ENCODE measurements at places on chromosomes 13 and 19.
A peak's percentile ranks its signal among the peaks of the same experiment; 100 is the strongest.

GRCh38 chr19:14160017-14160703 is 23.8 kb upstream of the ASF1B start:
- no peak for DNase-seq

DNA sequence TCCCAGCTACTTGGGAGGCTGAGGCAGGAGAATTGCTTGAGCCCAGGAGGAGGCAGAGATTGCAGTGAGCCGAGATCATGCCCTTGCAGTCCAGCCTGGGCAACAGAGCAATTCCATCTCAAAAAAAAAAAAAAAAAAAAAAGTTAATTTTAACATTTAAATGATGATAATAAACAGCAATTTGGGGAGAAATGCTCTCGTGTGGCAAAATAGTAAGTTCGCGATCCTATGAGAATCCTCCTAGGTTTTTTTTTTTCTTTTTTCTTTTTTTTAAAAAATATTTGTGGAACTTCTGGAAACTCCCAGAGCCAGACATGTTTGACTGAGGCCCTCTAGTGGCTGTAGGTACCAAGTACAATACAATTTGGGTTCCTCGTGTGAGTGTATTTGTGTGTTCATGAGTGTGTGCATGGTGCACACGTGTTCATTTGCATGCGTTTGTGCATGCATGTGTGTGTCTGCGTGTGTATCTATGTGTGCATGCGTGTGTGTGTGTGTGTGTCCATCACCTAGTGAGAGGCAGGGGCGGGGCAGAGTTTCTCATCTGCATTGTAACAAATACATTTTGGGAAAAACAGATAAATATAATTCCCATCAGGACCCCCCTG is 31.2 kb downstream of the TMPRSS9 start:
- no peak for DNase-seq

- DNase-seq: no peak
These were observed 9.1 kb downstream of the SLITRK5 start for GRCh38 chr13:87680298-87680697.

- DNase-seq: no peak
These were observed 22.1 kb upstream of the RASA3 start for GRCh38 chr13:114154476-114154875.

DNA sequence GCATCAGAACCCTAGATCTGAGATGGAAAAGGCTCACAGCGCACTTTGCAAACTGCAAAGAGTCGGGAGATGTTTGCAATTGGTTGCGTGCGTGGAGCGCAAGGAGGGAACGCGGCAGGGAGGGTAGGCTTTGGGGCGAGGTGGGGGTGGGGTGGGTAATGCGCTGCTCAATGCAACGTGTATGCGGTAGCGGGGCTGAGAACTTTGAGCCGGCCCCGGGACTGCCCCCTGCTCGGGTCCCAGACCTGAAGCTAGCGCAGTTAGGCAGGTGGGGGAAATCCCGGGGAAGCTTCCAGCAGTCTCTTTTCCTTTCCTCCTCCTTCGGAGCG is 971 bp downstream of the FOSB start:
- no peak for DNase-seq

DNA sequence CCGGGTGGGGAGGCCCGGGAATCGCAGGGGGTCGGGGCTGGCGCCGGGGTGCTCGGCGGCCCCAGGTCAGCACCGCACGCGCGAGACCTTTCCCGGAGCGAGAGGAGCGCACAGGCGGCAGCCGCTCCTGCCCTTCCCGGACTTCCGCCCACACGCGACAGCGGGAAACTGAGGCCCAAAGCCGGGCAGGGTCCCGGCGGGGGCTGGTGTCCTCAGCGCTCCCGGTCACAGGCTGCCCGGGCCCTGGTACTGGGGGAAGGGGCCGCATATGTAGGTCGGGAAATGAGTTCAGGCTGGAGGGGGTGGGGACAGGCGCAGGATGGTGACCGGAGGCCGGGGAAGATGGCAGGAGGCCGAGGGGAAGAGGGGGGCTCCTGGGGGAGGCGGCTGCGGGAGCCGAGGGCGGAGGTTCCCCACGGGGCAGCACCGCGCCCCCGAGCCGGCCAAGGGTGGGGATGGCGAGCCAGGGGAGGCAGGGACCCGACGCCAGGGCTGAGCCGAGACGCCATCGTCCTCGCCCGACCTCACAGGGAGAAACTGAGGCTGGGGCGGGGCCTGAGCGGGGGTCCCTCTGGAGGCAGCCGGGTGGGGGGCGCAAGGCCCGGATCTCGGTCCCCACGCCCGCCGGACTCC is 662 bp downstream of the CBARP start:
- no peak for DNase-seq

GRCh38 chr13:48542581-48543341 is 9.9 kb upstream of the RCBTB2 start:
- no peak for DNase-seq

DNA sequence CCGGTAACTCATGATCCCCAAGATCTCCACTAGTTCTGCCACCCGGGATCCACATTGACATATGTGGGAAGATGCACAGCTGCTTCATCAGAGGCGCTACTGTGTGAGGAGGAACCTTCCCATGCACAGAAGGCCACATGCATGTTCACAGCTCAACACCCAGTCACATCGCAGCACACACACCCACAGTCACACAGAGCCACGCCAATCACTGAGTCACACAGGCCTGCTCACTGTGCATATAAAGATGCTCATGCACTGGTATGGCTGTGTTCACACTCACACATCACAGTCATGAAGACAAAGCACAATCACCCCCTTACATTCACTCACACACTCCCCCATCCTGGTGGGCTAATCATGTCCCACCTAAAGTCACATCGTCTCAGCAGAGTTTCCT is 9.8 kb downstream of the CLC start:
- no peak for DNase-seq

GRCh38 chr13:35255241-35255640 is 221.2 kb downstream of the MAB21L1 start:
- no peak for DNase-seq

DNA sequence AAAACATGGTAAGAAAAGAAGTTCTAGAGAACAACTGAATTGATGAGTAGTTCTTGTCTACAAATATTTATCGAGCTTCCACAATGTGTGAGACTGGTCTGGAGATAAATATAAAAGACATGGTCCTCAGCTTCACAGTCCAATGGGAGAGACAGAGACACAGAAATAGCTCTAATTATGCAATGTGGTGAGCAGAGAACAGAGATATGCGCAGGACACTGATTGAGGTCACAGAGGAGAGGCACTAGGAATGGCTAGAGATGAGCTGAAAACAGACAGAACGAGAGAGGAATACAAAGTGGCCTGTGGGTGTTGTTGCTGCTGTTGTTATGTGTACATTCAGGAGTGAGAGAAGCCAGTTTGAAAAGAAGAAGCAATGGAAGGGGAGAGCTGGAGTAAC is 53.2 kb downstream of the GPALPP1 start:
- DNase-seq: no peak

- no peak for DNase-seq
These were observed 21.5 kb downstream of the COLGALT1 start for GRCh38 chr19:17576758-17577456.

- no peak for DNase-seq
These were observed 43.8 kb downstream of the CAPN12 start for GRCh38 chr19:38700350-38700901.

- DNase-seq: no peak
These were observed 3.7 kb downstream of the ZNF85 start for GRCh38 chr19:20926796-20927195.

DNA sequence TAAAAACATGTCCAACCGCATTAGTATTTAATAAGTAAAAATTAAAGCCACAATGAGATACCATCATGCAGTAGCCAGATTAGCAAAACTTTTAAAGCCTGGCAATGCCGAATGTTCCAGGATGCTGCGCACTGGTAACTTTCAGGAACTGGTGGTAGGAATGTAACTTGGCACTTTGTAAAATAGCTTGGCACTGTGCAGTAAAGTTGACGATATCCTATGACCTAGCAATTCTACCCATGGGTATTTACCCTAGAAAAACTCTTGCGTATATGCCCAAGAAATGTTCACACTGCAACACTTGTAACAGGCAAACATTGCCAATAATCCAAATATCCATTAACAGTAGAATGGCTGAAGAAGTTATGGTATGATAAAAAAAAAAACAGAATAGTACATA is 97.7 kb downstream of the SPACA7 start:
- DNase-seq: no peak

DNA sequence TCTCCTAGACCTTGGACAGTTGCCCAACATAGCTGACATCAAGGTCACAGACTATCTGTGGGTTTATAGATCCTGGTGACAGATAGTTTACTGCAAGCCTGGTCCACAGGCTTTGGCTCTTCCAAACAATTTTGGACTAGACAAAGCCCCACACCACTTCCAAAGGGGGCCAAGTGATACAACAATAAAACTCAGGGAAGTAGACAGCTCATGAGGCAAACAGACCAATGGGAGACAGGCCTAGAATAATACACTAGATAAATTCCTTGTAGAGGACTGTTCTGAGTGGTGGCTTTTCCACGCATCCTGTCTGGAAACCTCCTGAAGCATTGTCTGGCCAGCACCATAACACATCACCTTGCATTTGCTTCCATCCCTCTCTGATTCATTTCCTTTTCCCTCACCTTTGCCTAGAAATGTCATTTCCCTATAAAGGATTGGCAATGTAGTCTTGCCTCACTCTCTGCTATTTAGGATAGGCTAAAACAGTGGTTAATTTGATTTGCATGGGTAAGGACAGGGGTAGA is 284.2 kb downstream of the POU4F1 start:
- DNase-seq: no peak

DNA sequence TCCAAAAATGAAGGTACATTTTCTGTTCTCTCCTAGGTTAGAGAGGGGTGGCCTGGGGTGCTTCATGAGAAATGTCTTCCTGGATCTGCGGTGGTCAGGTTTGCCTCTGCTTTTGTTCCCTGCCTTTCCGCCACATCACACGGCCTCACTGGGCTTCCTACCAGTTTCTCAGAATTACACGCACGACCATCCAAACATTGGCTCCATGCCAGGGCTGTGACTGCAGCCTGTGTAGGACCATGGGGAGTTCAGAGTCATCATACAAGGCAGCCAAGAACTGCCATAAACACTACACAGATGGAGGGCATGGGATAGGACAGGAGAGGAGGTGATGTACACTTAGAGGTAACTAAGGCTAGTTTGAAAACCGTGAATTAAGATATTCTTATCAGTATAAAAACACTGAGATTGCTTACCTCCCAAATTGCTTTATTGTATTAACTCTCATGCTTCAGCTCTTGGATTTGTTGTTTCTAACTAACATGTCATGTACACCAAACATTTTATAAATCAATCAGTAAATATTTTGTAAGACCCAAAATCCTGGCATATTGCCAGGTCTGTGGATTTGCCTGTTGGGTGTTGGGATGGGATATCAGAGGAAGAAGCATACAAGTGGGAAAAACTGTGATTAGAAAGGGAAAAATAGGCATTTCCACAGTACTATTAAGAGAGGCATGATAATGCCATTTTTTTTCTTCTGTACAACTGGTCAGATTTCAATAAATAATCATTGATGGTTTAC is 45.2 kb downstream of the CDADC1 start:
- DNase-seq: no peak

- DNase-seq: no peak
These were observed 173.1 kb downstream of the POU4F1 start for GRCh38 chr13:78430166-78430791.

GRCh38 chr13:46804391-46804815 is 7.4 kb upstream of the ESD start:
- peak; percentile 71 for DNase-seq

DNA sequence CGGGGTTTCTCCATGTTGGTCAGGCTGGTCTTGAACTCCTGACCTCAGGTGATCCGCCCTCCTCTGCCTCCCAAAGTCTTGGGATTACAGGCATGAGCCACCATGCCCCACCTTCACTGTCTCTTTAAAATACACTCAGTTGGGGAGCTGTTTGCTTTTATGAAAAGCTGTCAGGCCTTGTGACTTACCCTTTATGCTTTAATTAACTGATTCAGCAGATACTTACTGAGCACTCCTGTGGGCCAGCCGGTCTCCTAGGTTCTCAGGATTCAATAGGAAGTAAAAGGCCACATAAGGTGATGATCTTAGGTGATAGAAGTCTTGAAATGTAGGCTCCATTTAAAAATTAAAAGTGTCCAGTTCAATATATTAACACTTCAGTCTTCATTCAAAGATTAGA is 7.5 kb downstream of the UBAC2 start:
- no peak for DNase-seq

DNA sequence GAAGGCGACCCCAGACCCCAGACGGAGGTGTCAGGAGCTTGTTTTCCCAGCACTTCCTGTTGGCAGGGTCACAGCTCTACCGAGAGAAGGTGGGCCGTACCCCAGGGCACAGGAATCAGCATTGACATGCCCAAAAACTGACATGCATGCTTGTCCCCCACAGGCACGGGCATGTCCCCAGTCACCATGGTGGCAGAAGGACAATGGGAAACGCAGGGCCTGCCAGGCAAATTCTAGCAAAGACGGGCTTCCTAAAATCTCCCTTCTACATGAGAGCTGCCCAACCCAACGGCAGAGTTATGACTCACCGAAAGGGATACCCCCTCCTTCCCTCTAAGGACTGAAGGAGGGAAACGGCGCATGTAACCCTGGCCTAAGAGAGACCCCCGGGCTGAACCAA is 18.5 kb downstream of the TSHZ3 start:
- DNase-seq: no peak

DNA sequence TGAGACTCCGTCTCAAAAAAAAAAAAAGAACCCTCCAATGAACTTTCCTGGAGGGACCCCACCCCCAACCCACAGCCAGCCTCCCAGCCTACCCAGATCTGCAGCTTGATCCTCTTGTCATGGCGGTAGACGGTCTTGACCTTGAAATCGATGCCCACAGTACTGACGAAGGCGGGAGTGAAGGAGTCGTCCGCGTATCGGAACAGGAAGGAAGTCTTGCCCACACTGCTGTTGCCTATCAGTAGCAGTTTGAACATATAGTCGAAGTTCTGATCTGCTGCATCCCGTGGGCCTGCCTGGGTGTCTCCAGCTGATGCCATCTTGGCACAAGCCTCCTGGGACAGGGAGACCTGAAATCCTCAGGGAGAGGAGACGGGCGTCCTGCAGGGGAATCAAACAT is 2.4 kb downstream of the RAB3D start:
- no peak for DNase-seq

- DNase-seq: no peak
These were observed 69.0 kb upstream of the C1QTNF9B start for GRCh38 chr13:23966221-23966690.

Data from BJ (cell line).